ENCODE measurements at places on chromosomes 12 and 14.

GRCh38 chr14:55062517-55063351, 11.3 kb downstream of the MAPK1IP1L start:
- no peak for DNase-seq

GRCh38 chr12:100268835-100269564, 2.0 kb downstream of the SCYL2 start:
- peak; percentile 12 for DNase-seq

- no peak for DNase-seq
Measured at GRCh38 chr12:54134850-54135249, 53.9 kb downstream of the SMUG1 start.

GRCh38 chr12:94421868-94422740, 37.6 kb downstream of the CEP83 start:
- no peak for DNase-seq

- peak; percentile 35 for DNase-seq
Measured at GRCh38 chr12:98893675-98894411, 248.8 kb downstream of the APAF1 start.

GRCh38 chr12:46950094-46950493, 124.3 kb upstream of the SLC38A4 start:
- DNase-seq, result no peak

DNA sequence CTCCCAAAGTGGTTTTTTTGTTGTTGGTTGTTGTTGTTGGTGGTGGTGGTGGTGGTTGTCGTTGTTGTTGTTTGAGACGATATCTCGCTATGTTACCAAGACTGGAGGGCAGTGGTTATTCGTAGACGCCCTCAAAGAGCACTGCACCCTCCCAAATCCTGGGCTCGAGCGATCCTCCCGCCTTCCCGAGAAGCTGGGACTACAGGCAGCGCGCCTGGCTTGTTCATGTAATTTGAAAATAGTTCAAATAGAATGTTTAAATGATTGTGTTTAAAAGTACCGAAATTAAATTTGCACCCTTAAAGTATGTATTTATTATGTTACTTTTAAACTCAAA, 439 bp upstream of the ANAPC5 start:
- DNase-seq, result no peak

GRCh38 chr12:115619061-115619460, 658.4 kb downstream of the MED13L start:
- no peak for DNase-seq

- DNase-seq, result no peak
Measured at GRCh38 chr12:45217846-45218245, 2.0 kb downstream of the ANO6 start.

GRCh38 chr12:49091056-49091835, 3.4 kb downstream of the DHH start:
- no peak for DNase-seq

DNA sequence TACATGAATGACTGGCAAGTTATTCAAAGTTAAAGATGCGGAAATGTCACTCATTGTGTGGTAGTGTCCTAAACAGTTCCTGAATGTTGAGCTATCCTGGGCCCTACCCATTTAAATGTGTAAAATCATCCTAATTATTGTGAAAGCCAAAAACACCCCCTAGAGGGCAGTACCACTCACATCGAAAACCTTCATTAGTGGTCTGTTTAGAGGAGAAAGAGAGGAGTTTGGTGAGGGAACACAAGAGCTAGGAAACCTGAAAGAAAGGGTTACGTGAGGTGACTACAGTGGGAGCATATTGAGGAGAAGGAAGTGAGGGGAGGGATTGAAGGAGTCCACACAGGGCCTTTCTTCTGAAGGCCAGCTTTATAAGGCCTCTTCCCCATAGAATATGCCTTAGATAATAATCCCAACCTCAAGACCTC, 2.5 kb upstream of the TEP1 start:
- peak; percentile 77 for DNase-seq

DNA sequence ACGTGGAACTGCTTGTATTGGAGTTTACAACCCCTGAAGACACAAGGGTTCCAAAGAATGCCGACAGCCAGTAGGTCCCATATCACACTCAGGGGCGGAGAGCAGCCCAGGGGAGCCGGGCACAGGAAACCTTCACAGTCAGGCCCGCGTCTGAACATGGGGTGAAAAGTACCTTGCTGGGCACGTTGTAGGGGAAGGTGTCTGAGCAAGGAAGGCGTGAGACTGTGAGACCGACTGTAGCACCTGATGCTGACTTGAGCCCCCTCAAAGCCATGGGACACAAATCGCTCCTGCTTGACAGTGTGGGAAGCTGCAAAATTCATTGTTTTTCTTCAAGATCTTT, 14.7 kb downstream of the RIMBP2 start:
- DNase-seq, result no peak

DNA sequence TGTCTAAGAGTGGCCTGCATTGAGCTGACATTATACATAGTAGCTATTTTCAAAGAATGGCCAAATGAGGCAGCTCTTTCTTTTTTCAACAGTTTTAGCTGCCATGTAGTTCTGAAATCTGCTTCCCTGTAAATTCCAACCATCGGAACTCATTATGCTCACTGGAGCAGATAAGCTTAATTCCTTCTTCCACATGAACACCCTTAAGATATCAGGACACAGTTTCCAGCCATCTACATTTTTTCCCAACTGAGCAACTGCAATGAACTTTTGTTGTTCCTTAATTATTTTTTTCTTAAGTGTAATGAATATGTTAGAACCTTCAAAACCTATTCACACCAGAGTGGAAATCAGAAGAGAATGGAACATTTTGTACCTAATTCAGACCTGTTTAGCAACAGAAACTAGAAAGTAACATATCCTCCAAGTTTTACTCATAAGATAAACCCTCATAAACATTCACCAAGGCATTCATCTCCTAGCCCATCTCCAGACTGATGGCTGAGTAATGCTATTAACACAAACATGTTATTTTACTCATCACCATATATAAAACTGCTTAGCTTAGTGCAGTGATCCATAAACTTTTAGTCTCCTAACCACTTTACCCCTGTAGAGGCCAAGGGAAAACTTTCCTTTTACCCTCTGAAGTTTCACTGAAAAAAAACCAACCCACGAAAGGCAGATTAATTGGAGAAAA, 296.1 kb upstream of the SYT1 start:
- DNase-seq, result no peak

DNA sequence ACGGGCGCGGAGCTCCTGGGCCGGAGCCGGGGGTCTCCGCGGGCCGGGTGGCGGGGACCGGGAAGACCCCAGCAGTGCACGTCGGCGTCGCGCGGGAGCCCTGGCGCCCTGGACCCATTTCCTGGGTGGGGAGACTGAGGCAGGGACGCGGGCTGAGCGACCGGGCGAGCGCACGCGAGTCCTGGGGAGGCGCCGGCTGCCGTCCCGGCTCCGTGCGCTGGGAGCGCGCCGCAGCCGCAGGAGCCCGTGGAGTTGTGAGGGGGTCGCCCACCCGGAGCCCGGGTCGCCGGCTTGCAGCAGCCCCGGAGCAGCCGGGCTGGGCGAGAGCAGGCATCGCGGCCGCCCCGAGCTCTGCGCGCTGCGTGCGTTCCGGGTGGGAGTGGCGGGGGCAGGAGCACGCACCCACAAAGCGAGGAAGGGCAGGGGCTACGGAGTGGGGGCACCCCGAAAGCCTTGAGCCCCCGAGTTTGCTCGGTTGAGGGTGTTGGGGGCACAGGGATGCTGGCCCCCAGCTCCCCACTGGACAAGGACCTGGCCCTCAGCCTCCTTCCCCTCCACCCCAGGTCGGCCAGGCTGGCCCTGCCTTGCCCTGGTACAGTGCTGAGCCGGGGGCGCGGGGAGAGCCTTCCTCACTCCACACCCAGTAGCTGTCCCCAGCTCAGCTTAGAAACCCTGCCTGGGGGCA, 620 bp downstream of the MMP17 start:
- peak; percentile 60 for DNase-seq

GRCh38 chr12:54126029-54126695, 62.6 kb downstream of the SMUG1 start:
- no peak for DNase-seq

DNA sequence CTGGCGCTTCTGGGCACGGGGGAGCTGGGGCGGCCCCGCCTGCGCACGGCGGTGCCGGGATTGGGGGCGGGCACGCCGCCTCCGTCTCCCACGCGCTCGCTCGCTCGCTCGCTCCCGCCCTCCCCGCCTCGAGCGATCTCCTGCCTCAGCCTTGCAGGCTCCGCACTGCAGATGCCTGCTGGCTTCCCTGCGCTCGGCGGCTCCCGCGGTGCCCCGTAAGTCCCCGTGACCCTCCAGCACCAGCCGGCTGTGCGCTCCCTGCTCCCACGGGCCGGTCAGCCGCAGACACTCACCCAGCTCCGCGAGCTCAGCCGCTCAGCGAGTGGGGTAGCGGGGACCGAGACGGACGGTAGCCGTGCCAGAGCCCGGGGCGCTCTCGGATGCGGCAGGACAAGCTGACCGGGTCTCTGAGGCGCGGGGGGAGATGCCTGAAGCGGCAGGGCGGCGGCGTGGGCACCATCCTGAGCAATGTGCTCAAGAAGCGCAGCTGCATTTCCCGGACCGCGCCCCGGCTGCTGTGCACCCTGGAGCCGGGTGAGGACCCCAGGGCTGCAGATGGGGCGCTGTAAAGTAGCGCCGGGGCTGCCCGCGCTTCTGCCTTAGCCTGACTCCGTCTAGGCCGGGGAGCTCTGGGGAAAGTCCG, at the start of gene TBC1D30:
Gene TBC1D30 (plus strand): TSS at position 148 of the 643 bp plus-strand sequence. CDS start 233 bp downstream, at position 381.
- peak; percentile 28 for DNase-seq

DNA sequence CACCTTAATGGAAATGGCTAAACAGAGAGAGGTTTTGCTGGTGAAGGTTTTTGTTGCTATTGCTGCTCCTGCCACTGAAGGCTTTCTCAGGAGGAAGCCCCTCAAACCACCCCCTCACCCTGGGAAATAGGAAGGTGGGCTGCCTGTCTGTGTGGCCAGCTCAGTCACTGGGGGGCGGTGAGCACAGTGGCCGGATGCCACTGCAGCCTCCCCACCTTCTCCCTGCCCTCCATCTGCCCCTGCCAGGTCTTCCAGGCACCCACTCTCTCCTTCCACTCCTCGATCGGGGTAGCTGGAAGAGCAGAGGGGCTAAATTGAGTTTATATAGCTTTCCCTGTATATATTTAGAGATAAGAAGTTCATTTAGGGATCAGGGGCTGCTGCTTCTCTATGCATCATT, 80.8 kb downstream of the PAPOLA start:
- DNase-seq, result no peak

DNA sequence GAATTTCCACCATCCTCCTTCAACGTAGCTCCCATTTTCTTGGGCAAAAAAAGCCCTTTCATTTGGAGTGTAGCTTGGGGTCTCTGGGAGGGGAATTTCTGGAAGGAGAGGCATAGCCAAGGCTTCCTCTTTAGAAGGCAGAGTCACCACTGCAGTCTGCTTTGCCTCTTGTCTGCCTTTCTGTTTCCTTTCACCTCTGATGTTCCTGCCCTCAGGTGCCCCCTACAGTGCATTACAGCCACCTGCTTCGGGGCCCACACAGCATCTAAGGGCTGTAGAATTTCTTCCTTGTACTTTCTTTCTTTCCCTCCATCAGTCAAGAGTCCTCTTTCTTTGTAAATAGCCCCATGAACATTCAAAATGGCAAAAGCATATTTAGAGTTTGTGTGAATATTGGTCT, 1313.9 kb downstream of the TMEM121 start:
- no peak for DNase-seq

- no peak for DNase-seq
Measured at GRCh38 chr14:78363008-78363407, 192.8 kb downstream of the NRXN3 start.

DNA sequence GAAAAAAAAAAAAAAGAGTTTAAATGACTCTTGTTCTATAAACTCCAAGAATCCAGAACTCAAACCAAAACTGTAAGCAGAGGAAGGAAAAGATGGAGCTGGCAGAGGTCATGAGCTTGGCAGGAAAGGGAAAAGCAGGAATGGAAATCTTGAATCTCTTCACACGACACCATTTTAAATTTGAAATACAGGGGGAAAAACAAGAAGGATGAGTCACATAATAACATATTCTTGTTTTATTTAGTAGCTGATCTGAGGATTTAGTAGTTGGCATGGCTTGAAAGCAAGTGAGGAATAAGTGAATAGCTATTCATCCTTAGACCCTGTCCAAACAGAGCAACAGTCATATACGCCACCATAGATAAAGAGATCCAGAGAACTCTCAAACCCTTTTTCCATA, 35.0 kb downstream of the EPS8 start:
- no peak for DNase-seq

- no peak for DNase-seq
Measured at GRCh38 chr12:54605138-54605970, 16.9 kb upstream of the PPP1R1A start.

GRCh38 chr14:75452900-75453816, 25.3 kb downstream of the JDP2 start:
- DNase-seq, result peak; percentile 99

- DNase-seq, result peak; percentile 53
Measured at GRCh38 chr12:4275870-4276301, 2.3 kb downstream of the CCND2 start.

DNA sequence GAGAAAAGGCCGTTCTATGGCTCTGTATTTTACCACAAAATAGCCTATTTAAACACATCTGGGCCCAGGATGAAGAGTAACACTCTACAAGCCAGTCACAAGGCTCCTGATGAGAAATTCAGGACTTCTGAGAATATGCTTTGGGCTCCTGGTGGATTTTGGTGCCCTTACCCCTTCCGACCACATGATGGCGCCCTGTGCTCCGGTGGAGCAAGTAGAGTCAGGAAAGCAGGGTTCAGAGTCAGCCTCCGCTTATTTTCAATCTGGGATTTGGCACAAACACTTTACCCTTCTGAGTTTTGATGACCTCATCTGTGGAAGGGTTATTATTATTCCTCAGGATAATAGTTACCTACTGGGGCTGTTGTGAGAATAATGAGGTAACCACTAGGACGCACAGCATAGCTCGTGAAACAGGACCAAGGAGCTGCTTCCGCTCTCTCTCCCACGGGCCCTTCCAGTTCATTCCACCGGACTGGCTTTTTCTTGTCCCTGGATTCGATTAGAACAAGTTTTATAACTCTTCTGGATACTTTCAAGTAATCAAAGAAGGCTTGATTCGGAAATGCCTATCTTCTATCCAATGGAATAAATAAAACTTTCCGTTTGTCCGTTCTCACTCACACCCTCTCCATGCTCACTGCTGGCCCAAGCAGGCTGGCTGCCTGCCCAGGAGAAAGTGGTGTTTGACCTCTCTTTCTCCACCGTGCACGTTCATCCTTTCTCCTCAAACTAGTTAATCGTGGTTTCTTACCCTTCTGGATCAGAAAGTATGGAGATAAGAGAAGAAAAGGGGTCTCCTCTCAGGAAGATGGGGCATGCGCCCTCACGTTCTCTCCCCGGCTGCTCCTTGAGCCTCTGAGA, 104.6 kb downstream of the GALC start:
- peak; percentile 75 for DNase-seq

- peak; percentile 60 for DNase-seq
Measured at GRCh38 chr14:91061056-91061887, 831 bp upstream of the RPS6KA5 start.

- DNase-seq, result no peak
Measured at GRCh38 chr14:73428353-73428824, 30.0 kb downstream of the NUMB start.

DNA sequence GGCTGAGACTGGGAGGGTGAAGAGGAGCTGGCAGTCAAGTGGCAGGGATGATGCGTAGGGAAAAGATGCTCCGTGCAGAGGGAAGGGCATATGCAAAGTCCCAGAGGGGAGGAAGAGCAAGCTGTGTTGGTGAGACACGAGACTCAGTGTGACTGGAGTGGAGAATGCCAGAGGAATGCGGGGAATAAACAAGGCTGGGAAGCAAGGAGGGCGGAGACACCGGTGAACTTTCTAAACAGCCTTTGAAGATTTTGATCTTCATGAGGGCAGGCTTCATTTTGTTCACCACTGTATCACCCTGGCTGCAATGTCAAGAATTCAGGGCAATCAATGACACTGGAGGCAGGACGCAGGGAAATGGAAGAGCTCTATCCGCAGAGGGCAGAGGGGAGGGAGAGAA, 535.8 kb downstream of the FUT8 start:
- DNase-seq, result peak; percentile 74

GRCh38 chr12:49253033-49253623, 11.8 kb upstream of the TUBA1C start:
- DNase-seq, result no peak
